ENCODE measurements at places on chromosomes 1 and 21. TPM values are rescaled to one million over a fixed set of nuclear protein-coding genes. Genes with fewer than 3 reads are reported as not detected.

DNA sequence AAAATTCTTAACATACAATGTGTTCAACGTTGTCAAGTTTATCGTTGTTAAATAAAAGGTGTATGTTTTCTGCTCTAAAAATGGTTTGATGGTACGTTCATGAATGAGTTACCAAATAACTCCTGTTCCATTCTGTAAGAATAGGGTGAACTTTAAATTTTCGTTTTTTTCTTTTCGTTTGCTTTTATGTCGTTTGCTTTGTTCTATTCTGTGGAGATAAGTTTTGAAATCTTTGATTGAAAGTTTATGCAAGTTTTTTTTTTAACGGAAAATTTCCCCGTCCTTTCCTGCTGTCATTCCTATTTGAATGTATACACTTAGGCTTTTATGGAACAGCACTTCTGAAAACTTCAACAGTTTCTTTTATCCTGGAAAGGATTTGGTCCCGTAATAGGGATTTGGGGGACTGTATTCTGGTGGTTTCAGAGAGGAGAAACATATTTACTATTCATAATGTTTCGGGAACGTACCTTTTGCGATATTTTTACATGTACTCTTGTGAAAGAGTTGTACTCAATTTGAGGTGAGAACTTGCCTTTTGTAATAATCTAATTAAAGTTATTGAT is 1.7 kb downstream of the DR1 start:
- no peak for DNase-seq

- DNase-seq, result no peak
Measured at GRCh38 chr1:67088440-67088839, 34.5 kb upstream of the SLC35D1 start.

DNA sequence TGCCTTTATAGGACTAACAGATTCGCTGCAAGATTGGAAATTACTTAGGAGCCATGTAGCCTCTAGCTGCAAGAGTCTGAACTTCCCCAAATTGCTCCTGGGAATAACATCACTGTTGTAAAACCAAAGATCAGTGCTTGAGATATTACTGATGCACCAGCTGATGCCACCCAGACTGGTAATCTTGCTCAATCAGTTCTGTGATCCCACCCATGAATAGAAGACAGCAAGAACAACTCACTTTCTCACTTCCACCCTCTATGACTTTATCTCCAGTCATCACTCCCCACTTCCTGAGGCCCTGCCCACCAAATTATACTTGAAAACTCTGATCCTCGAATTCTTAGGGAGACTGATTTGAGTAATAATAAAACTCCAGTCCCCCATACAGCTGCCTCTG is 1011.1 kb downstream of the PLA2G4A start:
- no peak for DNase-seq

DNA sequence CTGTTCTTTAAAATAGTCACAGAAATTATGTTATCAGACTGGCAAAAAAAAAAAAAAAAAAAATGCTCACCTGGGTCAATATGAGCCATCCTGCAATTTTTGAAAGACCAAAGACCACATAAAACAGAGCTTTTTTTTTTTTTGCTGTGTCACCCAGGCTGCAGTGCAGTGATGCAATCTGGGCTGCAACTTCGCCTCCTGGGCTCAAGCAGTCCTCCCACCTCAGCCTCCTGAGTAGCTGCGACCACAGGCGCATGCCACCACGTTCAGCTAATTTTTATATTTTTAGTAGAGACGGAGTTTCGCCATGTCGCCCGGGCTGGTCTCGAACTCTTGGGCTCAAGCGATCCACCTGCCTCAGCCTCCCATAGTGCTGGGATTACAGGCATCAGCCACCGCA is 62.8 kb downstream of the RGS13 start:
- DNase-seq, result no peak

GRCh38 chr1:18004278-18004677 is 103.3 kb upstream of the IGSF21 start:
- no peak for DNase-seq

GRCh38 chr1:44312399-44313196 is 42.5 kb downstream of the ERI3 start:
- no peak for DNase-seq

- DNase-seq, result no peak
Measured at GRCh38 chr1:229482511-229482910, 25.6 kb downstream of the NUP133 start.

MYOG gene
- not detected for total RNA-seq

PAQR6 gene
- 7.4 TPM for total RNA-seq

TMEM35B gene
- 22.8 TPM for total RNA-seq

ASAP3 gene
- total RNA-seq, result 22.8 TPM

CXADR gene
- total RNA-seq, result 111 TPM
